ENCODE measurements at places on chromosomes 3 and 15.

DNA sequence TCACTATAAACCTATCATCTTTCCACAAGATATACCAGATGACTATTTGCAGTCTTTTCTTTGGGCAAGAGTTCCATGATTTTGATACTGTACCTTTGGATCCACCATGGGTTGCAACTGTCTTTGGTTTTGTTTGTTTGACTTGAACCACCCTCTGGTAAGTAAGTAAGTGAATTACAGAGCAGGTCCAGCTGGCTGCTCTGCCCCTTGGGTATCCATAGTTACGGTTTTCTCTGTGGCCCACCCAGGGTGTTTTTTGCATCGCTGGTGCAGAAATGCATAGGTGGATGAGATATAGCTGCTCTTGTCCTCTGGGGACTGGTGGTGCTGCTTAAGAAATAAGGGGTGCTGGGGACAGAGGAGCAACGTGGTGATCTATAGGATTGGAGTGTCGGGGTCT, 33.8 kb downstream of the CHDH start:
- DNase-seq = no peak

GRCh38 chr15:93859176-93859575, 372.2 kb upstream of the MCTP2 start:
- no peak for DNase-seq

- no peak for DNase-seq
These were observed 51.4 kb upstream of the LIPC start for GRCh38 chr15:58380280-58380945.

DNA sequence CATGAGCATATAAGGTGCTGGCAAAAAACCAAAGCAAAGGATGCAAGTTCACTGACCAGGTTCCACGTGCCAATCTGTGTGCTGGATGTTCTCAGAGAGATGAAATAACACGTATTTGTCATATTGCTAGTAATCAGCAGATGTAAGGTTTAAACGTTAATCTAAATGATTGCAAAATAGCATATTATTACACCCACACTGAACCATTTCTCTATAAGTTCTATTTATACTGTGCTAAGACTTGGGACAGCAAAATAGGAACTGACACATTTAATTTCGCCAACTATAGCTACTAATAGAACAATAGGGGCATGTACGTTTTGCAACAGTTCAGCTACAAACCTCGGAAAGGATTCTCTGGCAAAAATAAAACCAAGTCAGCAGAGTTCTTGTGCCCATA, 350.3 kb upstream of the ZNF385D start:
- no peak for DNase-seq

DNA sequence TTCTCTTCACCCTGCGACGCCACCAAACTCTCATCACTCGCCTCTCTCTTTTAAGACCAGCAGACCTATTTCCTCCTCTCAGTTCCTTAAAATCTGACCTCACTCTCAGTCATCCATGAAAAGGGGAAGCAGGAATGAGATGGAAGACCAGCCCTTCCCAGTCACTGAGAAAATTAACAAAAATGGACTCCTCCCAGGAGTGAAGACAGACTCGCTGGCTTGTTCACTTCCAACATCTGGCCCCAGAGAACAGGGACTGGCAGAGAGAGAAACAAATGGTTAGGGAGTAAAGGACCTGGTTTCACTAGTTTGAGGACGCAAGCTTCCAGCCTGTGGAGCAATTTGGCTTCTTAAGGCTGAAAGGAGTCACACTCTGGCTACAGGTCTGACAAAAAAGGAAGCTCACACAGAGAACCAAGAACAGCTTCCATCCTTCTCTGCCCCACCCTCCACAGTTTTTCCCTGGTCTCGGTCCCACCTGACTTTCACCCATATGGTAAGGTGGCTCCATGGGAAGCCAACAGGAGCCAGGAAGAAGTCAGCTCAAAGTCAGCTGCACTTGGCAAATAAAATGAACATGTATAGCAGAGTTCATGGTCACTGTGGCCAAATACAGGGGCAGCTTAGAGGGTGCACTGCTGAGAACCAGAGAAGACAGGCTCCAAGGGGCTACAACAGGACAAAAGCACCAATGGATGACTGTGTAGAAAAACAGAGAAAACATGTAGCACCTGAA, 57.2 kb downstream of the ITGB5 start:
- no peak for DNase-seq

DNA sequence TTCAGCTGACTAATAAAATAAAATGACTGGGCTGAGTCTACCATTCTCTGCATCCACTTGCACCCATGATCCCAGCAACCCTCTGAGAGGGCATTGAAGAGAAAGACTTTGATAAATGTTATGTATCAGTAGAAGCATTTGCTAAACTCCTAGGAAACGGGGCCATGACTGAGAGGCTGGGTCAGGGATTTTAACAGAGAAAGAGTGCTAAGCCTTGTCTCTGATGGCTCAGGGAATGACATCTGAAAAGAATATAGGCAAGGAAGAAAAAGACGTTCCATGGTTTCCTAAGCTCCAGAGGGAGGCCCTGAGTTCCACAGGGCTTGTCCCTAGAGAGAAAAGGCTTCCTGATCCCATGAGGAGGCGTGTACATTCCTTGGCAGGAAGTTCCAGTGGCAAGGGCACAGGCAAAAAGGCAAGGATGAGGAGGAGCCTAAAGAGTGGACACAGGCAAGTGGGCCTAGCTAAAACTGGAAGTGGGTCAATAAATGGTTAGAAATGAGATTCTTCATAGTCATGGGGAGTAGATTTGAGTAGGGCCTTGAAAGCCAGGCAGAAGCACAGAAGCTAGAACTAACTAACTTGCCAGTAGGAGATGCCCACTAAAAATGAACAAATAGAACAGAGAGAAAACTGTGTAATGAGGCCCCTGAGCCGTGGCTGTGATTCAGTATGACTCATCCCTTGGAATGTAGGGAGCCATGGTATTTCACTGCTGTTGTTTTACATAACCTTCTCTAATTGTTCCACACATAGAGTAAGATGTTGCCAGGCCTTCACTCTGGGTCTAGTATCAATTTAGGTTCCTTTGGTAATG, 44.9 kb upstream of the MANF start:
- DNase-seq = no peak

DNA sequence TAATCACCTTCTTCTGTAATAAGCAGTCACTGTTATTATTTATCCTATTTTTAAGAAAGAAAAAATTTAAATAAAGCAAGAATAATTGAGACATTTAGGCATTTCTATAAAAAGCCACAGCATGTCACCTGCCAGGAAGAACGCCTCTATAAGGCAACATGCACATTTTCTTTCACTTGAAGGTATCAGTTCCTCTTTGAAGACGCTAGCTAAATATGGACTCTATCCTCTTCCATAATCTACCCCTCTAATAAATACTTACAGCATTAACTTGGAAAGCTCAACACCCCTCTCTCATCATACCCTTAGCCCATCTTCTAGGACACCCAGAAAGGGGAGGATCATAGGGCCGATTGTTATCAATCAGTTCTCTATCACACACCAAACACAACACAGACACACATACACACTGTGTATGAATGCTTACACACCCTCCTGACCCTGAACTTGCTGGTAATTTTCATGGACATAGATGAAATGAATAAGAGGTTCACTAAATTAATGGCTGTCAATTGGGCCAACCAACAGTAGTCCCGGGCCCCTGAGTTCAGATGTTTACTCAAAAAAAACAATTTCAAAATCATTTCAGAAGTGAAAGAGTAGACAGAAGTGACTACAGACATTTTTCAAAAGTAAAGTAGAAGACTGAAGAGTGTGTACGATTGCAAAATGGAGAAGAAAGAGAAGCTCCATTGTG, 102.5 kb downstream of the ZMAT3 start:
- no peak for DNase-seq

GRCh38 chr3:33419948-33420347, 20.3 kb downstream of the UBP1 start:
- no peak for DNase-seq

GRCh38 chr15:90294601-90295269, 29.3 kb downstream of the NGRN start:
- DNase-seq = no peak

DNA sequence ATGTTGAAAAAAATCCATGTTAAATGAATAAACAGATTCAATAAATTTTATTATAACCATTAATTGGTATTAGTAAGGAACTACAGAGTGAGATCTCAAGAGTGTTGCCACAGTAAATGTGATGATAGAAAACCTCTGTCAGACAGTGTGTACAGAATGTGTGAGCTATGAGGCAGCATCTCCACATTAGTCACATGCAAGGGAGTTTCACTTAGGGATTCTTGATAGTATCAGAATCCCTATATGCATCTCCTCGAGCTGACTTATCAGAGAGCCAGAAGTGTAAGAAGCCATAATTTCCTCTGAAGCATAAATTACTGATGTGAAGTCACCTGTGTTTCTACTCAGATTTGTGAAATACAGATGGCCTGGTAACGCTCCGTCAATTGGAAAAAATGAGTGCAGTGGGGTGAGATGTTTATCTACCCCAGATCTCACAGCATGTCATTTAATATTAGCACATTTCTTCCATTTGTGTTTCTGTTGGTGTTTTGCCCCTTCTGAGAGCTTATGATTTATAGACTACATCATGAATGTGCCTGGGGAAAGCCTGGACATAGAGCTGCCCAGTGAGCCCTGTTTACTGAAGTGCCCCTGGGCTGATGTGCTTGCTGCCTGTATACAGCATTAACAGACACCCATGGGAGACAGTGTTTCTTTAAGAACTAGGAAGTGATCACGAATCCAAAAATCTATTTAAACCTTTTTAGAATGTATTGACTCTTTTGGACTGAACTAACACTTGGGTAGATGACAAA, 262.4 kb downstream of the CPNE4 start:
- DNase-seq = no peak

- DNase-seq = no peak
These were observed 315.4 kb downstream of the DIPK2A start for GRCh38 chr3:144287001-144287400.

DNA sequence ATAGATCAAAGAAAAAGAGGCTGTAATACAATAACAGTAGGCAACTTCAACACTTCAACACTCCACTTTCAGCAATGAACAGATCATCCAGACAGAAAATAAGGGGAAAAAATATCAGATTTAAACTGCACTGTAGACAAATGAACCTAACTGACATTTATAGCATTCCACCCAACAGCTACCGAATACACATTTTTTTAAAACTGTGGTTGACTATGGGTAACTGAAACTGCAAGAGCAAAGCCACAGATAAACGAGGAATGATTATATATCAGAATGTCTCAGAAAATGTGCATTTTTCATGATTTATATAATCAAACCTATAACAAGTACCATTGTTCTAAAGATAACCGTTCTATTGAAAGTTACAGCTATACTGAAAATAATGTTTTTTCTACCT, 514.9 kb upstream of the DPPA4 start:
- no peak for DNase-seq

DNA sequence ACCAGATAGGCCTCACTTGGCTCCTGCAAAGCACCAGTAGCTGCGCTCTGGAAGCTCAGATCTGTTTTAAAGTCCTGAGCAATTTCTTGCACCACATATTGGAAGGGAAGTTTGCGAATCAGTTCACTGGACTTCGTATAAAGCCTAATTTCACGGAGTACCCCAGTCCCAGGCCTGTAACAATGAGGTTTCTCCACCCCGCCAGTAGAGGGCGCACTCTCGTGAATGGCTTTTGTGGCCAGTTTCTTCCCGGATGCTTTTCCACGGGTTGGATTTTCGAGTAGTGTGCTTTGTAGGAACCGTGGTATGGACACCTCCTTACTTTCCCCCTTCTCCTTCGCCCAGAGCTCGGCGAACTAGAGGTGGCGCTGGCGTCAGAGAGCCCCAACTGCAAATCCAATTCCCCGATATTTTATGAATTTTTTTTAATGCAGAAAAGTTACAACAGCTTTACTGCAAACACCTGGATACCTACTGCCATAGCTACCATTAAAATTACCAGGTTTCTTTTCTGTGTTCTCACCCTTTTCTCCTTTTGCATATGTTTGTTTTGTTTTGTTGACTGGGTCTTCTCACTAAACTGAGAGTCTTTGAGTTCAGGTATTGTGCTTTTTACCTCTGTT, 13.3 kb downstream of the RARB start:
- peak; percentile 20 for DNase-seq

DNA sequence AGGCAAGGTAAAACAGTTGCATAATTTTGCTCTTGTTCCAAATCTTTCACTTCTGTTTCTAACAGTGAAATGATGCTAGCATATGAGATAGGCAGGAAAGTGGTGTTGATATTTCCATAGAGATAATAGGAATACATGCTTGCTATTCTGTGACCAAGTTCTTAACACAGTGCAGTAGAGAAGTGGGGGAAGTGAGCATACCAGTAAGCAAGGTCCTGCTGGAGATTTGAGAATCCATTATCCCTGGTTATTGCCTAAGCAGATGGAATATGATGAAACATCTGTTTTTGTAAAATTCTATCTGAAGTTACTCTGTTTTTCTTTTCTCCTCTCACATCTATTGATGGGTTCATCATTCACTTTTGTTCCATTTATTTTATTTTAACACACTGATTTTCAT, 28.7 kb downstream of the USP8 start:
- DNase-seq = no peak

GRCh38 chr3:59527493-59527892, 477.7 kb upstream of the CFAP20DC start:
- no peak for DNase-seq

DNA sequence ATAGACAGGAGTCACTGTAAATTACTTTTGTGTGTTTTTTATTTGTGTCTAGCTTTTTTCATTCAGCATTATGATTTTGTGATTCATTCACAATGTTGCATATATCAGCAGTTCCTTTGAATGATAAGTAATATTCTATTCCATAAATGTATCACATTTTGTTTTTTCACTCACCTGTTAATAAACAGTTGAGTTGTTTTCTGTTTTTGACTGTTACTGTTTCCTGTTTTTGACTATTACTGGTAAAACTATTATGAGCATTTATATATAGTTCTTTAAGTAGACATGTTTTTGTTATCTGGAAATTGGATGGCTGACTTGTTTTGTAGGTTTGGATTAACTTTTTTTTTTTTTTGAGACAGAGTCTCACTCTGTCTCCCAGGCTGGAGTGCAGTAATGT, 138.4 kb downstream of the RSRC1 start:
- DNase-seq = no peak

DNA sequence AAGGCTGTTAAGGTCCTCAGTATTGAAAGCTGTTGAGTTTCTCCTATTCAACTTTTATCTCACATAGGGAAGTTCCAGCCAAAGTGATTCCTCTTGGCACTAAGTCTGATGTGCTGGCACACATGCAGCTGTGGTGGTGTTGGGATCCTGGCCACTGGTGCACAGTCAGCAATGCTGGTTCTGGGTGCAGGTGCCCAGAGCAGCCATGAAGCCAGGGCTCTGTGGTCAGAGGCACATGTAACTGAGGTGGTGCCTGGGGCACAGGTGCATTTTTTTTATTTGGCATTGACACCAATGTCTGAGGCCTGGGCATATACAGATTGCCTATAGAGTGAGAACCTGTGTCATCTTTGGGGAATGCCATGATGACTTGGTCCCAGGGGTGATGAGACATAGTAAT, 271.4 kb downstream of the POLQ start:
- DNase-seq = no peak
